ENCODE measurements at places on chromosomes 11 and 22.

DNA sequence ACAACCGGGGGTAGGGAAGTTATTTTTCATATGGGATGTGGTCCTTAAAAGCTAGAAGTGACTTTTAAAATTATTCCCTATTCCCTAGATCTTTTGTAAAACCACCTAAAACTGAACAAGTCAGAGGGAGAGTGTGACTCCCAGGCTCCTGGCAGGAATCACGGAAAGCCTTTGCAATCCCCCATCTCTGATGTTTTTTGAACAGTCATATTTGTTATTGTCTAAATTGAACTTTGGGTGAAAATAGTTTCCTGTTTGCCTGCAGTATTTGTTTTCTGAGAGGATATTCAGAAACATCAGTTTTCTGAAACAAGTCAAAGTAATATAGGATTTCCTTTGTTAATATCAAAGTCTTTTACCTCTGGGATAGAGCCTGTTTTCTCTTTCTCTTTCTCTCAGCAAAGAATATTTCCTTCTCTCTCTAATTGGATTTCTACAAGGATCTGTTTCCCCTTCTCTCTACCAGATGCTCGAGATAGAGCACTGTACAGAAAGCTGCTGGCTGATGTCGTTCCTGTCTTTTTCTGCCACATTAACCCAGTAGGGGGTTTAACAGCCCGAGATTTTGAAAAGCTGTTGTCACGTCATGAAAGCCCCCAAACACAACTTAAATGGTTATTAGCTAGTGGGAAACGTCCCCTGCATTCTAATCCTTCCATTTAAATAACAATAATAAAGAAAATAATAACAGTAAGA lies 132.2 kb upstream of the PITPNB start:
- DNase-seq, result no peak

GRCh38 chr11:45290586-45290985 lies 4.4 kb upstream of the SYT13 start:
- no peak for DNase-seq

- no peak for DNase-seq
These were observed 4.7 kb downstream of the TCIRG1 start for GRCh38 chr11:68043349-68044144.

- no peak for DNase-seq
These were observed 201.7 kb upstream of the PDGFD start for GRCh38 chr11:104365676-104366075.

DNA sequence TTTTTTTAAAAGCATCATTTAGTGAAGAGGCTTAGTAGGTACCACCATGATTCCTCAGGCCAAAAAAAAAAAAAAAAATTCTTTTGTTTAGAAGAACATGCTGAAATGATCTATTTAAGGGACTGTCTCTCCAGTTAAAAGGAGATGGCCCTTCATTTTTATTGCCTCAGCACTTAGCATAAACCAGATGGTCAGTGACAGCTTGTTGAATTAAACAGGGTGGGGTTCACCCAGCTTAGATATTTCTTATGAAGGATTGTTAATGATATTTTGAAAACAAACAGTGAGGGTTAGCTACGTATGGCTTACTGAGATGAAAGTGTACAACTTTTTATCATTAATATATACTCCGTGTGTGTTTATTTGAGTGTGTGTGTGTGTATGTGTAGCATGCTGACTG lies 203.7 kb downstream of the FAM181B start:
- DNase-seq, result no peak

DNA sequence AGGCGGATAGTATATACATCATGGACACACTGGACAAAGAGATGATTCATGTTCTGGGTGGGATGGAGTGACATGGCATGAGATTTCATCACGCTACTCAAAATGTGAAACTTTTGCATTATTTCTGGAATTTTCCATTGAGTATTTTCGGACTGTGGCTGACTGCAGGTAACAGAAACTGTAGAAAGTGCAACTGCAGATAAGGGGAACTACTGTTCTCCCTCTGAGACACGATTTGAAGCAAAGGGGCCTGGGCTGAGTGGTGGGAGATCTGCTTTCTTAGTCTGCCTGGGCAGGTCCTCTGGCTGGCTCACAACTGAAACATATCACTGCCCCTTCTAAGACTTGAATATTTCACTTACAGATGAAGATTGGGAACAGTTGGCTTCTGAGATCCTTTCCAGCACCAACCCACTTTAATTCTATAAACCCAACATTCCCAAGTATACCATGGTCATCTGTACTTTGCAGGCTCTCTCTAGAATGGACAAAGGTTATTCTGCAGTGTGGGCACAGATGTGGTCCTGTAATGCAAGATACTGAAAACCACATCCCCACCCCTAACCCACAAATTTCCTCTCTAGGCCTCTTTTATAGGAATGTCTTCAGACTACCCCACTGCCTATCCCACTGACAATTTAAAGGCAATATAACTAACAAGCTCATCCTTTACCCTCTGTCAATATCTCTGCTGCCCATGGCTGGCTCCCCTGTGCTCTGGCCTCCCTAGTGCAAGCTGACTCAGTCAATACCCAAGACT lies 121.1 kb downstream of the KCNC1 start:
- DNase-seq, result no peak

GRCh38 chr11:90197377-90197776 lies 25.5 kb downstream of the CHORDC1 start:
- DNase-seq, result no peak

DNA sequence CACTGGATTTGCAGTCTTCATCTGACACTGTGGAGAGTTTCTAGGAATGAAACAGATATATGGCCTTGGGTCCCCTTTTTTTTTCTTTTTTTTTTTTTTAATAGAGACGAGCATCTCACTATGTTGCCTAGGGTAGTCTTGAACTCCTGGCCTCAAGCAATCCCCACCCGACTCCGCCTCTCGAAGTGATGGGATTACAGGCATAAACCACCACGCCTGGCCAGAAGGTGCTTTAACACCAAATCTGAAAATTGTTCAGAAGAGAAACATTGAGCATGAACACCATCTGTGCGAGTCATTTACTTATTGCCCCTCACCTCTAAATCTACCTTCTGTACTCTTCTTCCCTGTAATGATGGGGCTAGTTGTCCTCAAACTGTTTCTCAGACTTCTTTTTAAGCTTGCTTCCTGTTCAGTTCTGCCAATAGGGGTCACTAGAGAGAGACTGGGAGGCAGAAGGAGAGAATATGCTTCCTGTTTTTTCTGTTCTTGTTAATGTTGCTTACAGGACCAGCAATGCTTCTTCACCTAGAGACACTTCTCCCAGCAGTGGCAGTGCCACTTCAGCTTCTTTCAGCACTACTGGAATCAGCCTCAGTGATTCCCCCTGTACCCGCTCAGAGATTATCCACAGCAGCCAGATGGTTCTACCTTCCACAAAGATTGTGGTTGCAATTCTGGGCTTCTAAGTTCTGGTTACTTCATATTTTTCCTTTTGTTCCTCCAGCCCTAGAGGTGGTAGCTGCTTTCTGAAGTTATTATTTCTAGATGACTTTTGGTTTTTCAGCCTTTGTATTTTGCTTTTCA lies 20.8 kb upstream of the ZBED5 start:
- no peak for DNase-seq

- no peak for DNase-seq
These were observed 1.1 kb downstream of the SPATA19 start for GRCh38 chr11:133844217-133844616.

- DNase-seq, result no peak
These were observed 648 bp upstream of the H19 start for GRCh38 chr11:1998290-1998689.

DNA sequence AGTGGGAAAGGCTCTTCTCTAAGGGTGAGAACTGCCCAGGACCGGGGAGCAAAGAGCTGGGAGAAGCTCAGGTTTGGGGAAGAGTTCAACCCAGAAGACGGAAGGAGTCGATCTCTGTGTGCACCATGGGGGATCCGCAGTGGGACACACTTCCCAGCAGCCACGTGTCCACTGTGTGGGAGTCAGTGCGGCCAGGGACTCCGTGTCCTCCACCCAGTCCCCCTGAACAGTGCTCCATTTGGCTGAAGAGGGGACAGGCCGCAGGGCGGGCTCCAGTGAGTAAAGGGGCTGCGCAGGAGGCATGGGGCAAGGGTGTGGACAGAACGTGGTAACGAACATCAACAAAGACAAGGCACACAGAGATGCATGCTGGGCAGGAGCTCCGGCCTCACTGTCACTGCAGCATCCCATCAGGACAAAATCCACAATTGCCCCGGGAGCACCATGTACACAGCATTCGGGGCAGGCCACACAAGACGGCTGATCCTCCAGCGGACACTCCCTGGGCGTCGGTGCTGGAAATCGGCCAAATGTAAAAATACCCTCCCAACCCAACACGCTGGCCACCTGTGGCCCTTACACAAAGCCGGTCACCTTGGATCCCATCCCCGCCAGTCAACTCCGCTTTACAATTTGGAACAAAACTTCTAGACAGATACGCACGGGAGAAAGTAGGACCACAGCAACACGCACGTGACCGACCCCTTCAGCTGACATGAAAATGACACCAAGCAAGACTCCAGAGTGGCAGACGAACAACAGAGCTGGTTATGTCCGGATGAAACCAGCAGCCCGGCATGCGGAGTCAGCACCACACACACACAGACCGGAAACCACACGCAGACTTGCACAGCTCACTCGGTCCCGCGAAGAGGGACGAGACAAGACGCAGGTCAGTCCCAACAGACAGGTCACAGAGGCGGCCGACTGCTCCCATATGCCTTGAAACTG lies 366.8 kb downstream of the SHANK2 start:
- DNase-seq, result no peak

DNA sequence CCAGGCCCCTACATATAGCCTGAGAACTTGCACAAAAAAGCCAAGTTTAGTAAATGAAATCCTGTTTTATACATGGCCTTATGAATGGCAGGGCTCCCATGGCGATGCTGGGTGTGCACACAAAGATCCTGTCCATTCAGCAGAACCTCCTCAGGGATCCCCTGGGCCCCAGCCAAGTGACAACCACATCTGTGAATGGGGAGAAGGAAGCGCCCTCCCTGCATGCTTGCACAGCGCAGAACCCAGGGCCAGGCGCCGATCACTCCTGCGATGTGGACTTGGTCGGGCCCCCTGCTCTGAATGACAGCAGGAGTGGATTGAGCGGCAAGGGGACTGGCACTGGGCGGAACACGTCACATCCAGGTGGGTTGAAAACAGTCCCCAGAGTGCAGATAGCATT lies 4.5 kb upstream of the CDC42EP2 start:
- DNase-seq, result no peak

- no peak for DNase-seq
These were observed 24.8 kb upstream of the NRIP3 start for GRCh38 chr11:9028581-9028980.

DNA sequence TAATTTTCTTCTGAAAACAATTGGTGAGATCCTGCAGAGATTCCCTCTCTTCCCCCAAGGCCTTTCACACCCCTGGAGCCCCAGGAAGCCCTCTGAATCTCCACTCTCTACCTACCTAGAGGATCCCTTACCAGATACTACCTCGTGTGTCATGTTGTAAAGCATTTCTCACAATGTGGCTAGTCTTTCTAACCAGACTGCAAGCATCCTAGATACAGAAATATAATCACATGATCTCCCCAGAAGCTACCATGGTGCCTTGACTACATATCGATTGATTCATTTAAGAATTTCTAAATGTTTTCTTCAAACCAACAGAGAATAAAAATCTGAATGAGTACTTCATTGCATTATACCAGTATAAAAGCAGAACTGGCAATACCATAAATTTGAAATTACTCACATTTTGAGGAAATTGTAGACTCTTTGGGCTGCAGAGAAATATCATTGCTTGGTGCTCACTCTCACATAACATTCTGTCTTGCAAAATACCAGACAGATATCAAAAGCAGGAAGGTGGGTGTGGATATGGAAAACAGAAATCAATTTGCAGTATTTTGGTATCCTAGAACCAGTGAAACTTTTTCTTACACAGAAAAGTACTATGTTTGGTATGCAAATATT lies 113.5 kb downstream of the MAML2 start:
- DNase-seq, result no peak

GRCh38 chr11:46719048-46719542 lies at the start of gene F2:
F2 (plus strand) TSS chr11:46719213; CDS start chr11:46719236, 23 bp downstream.
- DNase-seq, result no peak

- DNase-seq, result peak; percentile 17
These were observed 47.0 kb downstream of the TNRC6B start for GRCh38 chr22:40224702-40225101.

DNA sequence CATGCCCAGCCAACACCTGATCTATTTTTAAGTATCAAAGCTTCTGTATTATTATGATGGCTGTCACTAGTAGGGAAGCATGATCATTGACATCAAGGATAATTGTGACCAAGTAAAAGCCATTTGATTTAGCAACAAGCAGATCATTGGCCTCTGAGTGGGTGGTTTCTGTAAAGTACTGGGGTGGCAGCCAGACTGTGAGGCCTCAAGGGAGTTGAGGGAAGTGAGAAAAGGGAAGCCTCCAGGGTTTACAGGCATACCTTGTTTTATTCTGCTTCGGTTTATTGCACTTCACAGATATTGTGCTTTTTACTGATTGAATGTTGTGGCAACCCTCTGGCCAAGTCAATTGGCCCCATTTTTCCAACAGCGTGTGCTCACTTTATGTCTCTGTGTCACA lies 60.1 kb downstream of the PRR5L start:
- DNase-seq, result no peak

GRCh38 chr11:45254070-45254469 lies 32.1 kb downstream of the SYT13 start:
- no peak for DNase-seq

- DNase-seq, result no peak
These were observed 1.6 kb upstream of the MFRP start for GRCh38 chr11:119347940-119348605.

DNA sequence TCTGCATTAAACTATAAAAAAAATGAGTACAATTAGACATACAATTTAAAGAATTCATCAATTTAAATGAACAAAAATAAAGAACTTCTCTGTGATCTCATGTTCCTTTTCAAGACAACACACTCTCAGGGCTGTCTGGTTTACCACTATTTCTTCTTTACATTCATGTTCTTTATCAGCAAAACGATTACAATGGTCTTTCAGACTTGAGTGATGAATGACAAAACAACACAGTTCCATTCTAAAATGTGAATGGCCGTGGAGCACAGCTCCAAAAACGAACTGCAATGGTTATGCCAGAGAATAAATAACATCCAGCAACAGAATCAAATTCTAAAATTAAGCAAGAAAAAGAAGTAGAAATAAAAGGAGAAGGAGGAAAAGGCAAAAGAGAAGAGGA lies 113.1 kb downstream of the CADM1 start:
- DNase-seq, result no peak

DNA sequence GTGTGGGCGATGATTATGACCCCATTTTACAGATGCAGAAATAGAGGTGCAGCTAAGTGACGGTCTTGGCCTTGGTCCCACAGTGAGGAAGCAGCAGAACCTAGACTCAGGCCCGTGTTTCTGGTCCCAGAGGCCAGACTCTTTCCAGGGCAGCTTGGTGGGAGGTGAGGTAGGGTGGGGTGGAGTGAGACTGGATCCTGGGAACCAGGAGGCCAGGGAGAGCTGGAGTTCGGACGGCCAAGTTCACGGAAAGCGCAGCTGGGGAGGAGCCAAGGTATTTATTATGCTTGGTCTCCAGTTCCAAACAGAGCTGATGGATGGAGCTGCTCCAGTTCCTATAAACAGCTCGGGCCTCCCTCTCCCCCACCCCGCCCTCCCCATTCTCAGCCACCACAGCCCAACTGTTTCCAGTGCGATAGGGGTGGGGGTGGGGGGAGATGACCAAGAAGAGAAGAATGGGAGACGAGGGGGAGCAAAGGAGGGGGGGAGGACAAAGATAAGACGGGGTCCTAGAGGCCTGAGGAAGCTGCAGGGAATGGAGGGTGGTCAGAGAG lies 16.2 kb downstream of the LRRC32 start:
- no peak for DNase-seq

- no peak for DNase-seq
These were observed 3.4 kb upstream of the FADS1 start for GRCh38 chr11:61820174-61820573.

All from stimulated activated CD8-positive, alpha-beta memory T cell treated with anti-CD3 and anti-CD28 coated beads, Interleukin-15, amount 100 ng/mL, for 4 hours (primary cell).